NCI-H524 (cell line): ENCODE measurements at places on chromosomes 2 and 18.

DNA sequence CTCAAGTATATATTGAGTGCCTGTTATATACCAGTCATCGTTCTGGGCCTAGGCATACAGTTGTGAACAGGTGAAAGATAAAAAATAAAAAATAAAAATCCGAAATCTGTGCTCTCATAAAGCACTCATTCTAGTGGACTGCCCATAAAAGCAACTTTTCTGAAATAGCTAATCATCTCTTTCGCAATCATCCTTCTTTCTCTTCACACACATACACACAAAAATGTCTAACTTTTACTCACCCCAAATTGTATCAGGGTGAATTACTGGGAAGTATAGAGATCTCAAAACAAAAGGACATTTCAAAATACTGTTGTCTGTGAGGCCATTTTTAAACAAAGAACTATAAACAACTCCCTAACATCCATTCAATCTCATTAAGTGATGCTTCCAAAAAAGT is 29.6 kb upstream of the ORC2 start:
- no peak for DNase-seq

DNA sequence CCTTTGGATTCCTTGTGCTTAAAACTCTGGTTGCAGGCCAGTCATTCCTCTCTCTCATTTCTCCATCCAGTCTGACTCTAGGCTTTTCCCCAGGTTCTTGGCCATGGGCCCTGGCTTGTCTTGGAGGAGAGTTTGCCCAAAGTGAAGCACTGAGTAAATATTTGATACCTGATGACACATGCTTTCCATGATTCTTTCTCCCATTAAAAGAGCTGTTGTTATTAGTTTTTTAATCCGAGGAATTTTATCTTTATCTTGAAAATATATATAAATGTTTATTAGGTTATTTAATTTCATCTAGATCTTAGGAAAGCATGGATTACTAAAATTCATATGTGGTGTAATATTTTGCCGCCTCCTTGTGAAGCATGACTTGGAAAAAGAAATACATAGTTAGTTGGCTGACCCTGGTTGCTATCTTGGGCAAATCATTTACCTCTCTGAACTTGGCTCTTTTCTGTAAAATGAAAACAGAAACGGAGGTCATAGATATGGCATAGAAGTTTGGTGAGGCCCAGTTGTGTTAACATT is 650.1 kb downstream of the SLC4A3 start:
- no peak for DNase-seq

GRCh38 chr2:121722479-121722878 is 14.2 kb downstream of the NIFK start:
- DNase-seq = no peak

DNA sequence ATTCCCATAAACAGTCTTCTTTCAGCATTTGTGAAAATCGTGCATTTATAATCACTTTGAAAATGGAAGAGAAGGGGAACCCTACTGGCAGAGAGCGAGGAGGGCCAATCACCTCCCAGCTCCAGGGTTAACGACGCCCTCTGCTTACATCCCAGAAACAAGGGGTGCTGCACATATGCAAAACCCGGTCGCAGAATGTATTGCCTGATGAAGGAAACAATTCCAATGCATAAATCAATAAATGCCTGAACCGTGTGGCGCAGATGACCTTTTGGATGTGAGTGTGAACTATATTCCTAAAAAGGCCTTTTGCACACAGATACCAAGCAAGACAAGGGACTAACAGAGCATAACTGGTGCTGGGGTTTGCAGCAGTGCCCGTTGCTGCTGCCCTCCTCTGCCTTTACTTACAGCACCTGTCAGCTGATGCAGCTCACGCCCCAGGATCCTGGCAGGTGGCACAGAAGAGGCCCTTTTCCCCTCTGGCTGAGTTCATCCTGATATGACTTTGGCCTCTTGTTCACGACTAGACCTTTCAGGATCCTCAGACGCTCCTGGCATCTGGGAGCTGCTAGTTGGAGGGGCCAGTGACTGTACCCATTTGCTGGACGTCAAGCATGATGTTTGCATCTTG is 67.8 kb downstream of the MYT1L start:
- DNase-seq = no peak

- peak; percentile 45 for DNase-seq
Measured at GRCh38 chr18:3967359-3968180, 487.5 kb downstream of the DLGAP1 start.

DNA sequence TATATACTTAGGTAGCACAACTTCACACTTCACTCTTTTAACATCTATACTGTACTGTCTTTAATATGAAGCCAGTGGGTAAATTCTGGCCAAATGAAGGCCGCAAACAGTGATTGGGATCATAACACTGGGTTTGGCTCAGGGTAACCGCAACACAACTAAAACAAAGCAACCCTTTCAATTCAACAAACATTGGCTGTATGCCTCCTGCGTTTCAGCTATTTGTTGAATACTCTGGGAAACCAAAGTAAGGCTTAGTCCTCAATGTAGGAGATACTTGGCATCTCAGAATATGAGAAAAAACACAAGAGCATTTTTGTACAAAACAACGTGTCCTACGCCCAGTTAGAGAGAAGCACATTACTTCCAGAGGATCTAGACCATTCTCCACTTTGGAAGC is 693.3 kb upstream of the KLHL29 start:
- DNase-seq = no peak

DNA sequence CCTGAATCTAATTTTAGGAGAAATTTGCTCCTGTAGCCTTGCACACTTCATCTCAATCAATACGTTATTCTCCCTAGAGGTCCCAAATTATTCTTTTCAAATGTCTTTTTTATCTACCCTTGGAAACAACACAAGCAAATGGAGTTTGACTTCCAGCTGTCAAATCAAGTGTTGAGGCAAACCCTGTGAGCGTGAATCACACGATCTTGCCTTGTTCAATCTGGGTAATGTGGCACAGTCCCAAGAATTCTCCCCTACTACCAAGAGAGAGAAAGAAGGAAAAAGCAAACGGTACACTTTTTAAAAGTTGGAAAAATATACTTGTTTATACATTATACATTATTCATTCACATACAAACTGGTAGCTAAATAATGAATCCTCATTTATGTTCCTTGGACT is 2035.3 kb upstream of the CELF4 start:
- no peak for DNase-seq

GRCh38 chr2:159225025-159226016 is 61.2 kb downstream of the WDSUB1 start:
- DNase-seq = no peak

DNA sequence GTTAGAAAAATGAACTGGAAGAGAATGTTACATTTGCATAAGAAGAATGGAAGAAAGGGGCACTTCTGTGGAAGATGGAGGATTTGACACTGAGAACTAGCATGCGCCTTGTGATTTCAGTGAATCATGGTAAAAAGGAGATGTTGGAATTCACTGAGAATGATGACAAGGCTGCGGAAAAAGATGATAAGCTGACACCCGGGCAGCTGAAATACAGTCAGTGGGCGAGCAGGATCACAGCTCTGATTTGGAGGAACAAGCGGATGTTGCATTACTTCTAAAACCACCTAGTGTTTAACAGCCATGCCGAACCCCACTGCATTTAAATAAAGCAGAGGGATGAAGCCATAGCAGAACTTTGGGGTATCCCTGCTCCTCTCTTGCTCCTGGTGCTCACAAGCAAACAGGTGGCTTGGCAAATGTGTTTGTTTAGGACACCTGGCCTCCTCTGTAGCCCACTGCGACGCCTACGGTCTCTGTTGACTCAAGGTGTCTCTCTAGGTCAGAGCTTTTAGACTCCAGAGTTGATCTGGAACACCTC is 134.9 kb downstream of the NDUFA10 start:
- no peak for DNase-seq

DNA sequence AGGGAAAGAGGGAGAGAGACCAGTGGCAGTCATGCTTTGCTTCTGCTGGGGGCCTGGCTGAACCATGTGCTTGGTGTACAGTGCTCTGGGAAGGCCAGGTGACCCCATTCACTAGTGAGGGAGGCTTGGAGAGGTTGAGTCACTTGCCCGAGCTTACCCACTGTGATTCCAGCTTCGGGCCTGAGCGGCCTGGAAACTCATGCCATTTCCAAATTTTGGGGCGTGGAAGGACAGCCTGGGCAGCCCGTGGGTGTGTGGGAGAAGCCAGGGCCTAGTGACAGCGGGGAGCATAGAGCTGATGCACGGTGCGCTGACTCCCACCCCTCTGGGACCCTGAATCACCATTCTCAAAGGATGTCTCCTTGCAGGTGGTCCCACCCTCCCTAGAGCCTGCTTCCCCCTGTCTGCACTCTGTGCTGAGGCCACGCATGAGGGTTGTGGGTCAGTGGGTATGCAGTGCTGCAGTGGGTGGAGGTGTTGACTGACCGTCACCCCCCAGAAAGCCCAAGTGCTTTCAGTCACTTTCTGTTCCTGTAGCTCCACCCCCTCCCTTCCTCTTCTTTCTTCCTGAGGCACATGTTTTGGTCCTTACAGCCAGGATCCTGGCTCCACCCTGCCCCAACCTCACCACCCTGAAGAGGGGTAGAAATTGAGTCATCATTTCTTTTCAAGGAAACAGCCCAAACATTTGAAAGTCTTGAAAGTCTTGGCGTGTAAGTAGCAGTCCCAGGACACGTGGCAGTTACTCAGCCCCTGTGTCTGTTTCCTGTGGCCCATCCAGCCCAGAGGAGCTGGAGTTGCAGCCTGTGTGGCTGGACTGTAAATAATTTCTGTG is 69.3 kb upstream of the MCFD2 start:
- DNase-seq = no peak

DNA sequence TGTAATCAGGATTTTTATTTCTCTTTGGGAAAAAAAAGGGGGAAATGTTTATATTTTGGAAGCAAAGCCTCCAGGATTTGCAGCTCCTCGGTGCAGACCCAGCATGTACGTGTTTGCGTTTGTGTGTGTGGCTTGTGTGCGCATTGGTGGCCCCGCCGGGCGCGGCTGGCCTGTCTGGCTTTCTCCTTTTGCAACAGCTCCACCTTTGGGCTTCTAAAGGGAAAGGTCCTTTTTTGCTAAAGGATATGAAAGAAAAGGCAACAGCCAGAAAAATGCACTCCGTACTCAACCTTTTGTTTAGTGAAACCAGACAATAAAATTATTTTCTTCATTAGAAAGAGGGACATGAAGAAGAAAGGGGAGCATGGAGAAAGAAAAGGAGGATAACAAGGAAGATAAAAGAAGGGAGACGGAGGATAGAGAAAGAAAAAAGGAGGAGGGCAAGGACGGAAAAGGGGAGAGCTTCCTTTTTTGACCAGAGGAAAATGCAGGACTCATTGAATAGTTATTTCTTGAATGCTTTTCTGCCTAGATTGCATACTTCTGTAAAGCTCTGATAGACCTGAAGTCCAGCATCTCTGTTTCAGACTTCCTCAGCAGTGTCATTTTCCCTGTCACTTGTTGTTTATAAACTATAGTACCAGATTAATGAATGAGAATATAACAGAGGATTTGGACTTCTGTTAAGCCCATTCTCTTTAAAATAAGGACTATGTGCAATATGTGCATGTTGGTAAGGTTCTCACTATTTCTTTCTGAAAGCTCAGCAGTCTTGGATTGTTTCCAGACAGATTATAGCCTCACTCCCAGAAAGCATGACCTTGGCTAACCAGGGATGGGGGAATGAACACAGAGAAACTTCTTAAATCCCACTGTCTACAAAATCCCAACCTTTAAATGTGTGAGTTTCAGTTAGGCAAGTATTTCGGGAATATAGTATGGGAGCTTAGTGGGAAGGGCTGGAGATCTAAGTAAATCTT is 563.1 kb upstream of the PIK3C3 start:
- peak; percentile 27 for DNase-seq

DNA sequence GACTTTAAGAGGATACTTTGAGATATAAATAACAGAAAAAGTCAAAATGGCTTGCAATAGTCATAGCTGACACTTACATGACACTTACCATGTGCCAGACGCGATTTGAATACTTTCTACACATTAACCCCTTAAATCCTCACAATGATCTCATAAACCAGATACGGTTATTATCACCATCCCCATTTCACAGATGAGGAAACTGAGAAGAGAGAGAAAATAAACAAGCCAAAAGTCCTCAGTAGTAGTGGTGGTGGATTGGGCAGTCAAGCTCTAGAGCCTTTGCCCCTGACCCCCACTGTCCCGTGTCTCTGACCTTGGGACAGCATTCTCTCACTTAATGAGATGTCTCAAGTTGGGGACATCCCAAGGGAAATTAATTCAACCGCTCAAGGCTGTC is 105.2 kb upstream of the TAF1B start:
- DNase-seq = no peak

- DNase-seq = peak; percentile 84
Measured at GRCh38 chr2:42494355-42495233, 812 bp upstream of the KCNG3 start.

DNA sequence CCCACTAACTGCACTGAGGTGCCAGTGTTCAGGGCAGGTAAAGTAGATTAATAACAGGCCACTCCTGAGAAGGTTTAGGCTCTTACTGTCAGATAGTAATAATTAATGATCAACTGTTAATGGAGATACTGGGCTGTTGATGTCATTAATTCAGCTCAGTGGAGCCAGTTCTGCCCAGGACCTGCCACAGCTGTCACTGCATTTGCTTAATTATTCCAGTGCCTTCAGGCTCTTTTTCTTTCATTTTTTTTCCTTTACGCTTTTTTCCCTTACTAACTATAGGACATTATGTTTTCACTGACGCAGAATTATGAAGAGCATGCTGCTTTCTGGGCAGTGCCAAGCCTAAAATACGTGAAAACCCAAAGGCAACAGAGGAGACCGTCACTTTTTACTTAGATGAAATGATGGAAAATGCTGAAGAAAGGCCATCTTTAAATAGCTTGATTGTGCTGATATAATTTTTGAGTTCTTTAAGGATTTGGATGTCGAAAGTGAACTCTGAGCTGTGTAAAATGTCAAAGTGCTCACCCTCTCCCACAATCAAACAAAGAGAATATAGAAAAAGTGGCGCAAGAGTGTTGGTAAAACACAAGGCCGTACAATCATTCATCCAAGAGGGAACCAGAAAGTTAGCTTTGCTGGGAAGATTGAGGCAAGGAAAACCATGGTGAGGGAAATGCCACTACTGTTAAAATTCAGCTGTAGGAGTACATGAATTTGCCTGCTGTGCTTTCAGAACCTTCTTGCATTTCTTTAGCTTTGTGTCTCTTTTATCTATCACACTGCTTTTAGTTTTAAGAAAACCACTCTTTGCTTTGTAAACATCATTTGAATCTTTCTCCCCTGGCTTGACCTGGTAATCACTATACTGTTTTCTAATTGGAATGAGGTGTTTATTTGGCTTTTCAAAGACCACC is 192.0 kb upstream of the ZEB2 start:
- DNase-seq = no peak

DNA sequence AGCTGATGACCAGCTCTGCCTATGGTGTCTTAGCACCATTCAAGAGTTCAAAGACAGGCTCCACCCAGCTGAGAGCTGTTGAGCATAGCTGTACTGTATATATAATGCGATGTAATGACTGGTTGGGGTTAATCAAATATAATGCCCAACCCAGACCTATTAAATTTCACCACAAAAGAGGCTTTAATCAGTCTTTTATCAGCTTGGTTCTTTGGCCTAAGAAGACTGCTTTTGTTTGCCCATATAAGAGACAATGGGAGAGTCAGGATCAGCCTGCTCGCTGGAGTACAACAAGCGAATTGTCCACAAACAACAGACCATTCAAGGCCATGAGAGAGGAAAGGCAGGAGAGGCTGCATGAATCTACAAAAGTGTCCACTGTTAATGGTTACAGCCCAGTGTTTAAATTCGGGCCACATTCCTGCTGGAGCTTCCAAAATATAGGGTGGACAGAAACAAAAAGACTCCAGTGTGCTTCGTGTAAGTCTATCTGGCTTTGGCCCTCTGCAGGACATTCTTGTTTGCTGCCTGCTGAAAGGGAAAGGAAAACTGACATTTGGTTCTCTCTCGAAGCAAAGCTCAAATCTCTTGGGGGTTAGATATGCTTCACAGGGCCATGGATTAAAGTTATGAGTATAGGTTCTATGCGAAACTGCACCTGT is 299.0 kb upstream of the FBXO11 start:
- DNase-seq = peak; percentile 69

- no peak for DNase-seq
Measured at GRCh38 chr2:46831869-46832265, 83.7 kb downstream of the MCFD2 start.
